ENCODE measurements at places on chromosomes 13 and 19.
A peak's percentile ranks its signal among the peaks of the same experiment; 100 is the strongest.

- no peak for DNase-seq
Observed at GRCh38 chr13:112324116-112324515, 52.0 kb upstream of the SPACA7 start.

DNA sequence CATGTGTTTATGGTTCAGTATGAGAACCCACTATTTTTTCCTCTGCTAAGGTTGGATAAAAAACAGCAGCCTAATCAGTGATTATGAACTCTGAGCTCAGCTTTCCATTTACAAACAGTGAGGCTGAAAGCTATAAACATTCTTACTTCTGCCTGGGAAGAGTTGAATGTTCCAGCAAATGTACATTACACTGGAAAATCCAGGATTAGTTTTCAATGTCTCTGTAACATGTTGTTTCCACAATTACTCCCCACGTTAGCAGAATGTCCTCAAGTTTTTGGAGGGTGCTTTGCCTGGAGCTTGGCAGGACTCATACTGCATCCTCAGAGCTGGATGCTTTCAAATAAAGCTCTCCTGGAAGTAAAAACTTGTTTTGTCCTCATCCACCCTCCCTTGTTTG lies 150.4 kb downstream of the POSTN start:
- DNase-seq = no peak

DNA sequence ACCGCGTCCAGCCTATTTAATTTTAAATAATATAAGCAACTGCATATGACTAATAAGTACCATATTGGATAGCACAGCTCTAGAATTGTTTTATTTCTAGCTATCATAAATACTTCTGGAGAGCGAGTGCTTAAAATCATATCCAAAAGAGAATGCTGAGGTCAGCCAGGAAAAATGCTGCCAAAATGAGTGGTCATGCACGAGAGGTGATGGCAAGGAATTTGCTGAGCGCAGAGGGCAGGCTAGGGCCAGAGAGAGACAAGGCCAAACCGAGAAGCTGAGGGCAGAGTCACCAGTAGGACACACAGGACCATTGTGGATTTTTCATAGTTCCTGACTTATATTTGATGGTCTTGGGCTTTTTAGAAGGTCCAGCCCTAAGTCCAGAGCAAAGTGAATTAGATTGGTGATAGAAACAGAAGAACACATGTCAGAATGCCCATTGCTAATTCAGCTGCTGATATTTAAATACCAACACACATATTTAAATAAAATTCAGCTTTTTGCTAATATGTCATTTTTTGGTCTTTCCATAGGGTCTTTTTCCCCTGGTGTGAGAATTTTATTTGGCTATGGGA lies 33.6 kb upstream of the UBL3 start:
- DNase-seq = no peak

DNA sequence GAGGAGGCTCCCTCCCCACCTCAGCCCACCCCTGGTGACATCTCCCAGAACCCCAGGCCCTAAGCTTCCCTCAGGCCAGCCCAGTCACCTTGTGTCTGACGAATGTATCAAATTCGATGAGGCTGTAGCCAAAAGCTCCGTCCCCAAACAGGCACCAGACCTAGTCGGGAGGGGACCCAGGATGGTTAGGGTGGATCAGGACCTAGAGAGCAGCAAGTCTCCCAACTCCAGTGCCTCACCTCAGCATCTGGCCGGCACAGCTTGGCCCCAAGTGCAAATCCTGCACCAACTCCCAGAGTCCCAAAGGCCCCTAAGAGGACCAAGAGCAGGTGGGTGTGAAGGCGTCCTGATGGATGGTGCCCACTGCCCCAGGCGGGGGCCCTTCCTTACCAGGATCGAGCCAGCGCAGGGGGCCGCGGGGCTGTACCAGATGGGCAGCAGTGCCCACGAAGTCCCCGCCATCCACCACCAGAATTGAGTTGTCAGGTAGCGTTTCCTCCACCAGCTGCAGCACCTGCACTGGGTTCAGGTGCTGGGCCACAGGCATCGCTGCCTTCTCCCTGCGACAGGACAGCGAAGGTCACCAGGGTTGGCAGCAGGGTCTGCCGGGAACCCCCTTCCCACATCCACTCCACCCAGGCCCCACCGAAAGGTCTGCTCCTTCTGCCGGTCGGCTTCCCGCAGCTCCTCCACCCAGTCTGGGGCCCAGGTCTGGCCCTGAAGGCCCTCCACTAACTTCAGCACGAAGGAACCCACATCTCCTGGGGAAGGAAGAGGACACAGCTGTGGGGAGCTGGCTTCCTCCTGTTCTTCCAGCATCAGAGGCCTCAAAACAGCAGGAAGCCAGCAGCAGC lies 8.8 kb downstream of the SYDE1 start:
- no peak for DNase-seq

GRCh38 chr13:51585696-51586095 lies 1.4 kb downstream of the WDFY2 start:
- no peak for DNase-seq

GRCh38 chr13:23060959-23061358 lies 119.8 kb upstream of the SGCG start:
- DNase-seq = no peak

- no peak for DNase-seq
Observed at GRCh38 chr19:30367006-30367405, 5.2 kb upstream of the ZNF536 start.

GRCh38 chr13:50125554-50126262 lies 110.5 kb downstream of the KCNRG start:
- DNase-seq = peak; percentile 49

- no peak for DNase-seq
Observed at GRCh38 chr13:114115796-114116195, 16.6 kb downstream of the RASA3 start.

- no peak for DNase-seq
Observed at GRCh38 chr19:36013280-36014011, 567 bp downstream of the ALKBH6 start.

DNA sequence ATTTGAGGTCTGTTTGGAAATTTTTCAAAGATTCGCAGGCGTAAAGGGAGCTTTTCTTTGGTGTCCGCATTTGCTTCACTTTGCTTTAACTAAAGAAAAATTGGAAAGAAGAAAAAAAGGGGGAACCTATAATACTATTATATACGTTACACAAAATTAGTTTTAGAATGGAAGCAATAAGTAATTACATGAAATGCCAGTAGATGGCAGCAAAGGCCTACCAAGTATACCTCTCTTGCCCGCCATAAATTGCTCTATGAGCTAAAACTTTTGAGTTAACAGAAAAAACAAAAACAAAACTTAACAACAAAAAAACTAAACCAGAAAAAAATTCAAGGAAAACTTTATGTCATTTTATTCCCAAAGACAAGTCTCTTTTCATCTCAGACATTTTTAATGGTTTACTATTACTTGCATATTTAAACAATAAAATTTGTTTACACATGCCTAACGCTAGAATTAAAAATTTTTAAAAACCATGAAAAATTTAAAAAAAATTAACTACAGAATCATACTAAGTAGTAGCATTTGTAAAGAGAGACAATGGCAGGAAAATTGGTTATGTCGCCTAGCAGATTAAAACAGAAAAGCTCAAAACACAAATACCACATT lies 271.4 kb downstream of the NALCN start:
- no peak for DNase-seq

- no peak for DNase-seq
Observed at GRCh38 chr13:83563499-83563898, 318.8 kb downstream of the SLITRK1 start.

GRCh38 chr13:96388598-96388997 lies 298.7 kb downstream of the HS6ST3 start:
- no peak for DNase-seq

- no peak for DNase-seq
Observed at GRCh38 chr13:93984876-93985275, 494.6 kb downstream of the DCT start.

- no peak for DNase-seq
Observed at GRCh38 chr19:17148130-17148529, 67.0 kb upstream of the USE1 start.

GRCh38 chr19:51127755-51128154 lies 3.0 kb downstream of the SIGLEC9 start:
- no peak for DNase-seq

- no peak for DNase-seq
Observed at GRCh38 chr13:32317716-32318465, 2.6 kb downstream of the BRCA2 start.

DNA sequence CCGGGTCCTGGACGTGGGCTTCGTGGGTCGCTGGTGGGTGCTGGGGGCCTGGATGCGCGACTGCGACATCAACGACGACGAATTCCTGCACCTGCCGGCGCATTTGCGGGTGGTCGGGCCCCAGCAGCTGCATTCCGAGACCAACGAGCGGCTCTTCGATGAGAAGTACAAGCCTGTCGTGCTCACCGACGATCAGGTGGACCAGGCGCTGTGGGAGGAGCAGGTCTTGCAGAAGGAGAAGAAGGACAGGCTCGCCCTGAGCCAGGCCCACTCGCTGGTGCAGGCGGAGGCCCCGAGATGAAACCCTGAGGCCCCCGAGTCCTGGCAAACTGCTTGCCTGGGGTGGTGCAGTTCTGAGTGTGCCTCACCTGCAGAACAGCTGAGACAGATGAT lies 787 bp downstream of the TIMM29 start:
- DNase-seq = no peak

DNA sequence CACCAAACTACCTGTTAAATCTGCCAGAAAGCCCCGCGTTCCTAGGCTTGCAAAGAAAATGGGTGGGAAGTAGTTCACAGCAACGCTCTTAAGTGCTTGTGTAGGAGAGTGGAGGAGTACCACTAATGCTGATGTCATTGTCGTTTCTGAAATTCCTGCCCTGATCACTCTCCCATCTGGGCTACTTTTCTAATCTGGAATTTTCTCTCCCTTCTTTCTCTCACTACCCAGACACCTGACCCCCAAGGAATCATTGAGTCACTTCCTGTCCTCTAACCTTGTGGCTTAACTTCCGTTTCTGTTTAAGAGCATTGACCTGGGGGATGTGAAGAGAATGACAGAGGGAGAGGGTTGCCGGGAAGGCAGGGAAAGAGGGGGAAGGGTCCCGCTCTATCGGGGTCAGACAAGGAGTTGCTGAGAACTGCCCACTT lies 98.7 kb downstream of the STARD13 start:
- DNase-seq = no peak

- DNase-seq = no peak
Observed at GRCh38 chr13:113945857-113946408, 27.9 kb downstream of the C13orf46 start.

DNA sequence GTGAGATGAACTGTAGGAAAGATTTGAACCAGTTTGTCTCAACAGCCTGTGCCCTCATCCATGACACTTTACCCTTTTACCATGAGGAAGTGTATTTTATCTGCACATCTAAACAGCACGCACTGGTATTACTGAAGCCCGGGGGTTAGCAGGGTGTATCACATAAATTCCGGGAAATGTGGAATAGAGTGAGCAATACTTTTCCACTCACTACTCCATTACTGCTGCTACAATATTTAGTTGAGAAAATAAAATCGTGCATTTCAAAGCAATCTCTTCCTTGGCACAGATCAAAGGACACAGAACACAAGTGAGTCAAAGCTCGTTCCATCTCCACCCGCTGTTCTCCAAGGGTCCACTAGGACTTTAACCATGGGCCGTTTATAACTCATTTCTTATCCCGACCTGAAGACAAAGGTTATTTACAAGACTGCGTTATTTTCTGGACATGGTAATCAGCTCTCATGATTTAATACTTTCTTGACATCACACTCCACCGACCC lies 35.2 kb downstream of the STK24 start:
- no peak for DNase-seq

GRCh38 chr19:2423071-2423914 lies 4.1 kb downstream of the TIMM13 start:
- DNase-seq = no peak

DNA sequence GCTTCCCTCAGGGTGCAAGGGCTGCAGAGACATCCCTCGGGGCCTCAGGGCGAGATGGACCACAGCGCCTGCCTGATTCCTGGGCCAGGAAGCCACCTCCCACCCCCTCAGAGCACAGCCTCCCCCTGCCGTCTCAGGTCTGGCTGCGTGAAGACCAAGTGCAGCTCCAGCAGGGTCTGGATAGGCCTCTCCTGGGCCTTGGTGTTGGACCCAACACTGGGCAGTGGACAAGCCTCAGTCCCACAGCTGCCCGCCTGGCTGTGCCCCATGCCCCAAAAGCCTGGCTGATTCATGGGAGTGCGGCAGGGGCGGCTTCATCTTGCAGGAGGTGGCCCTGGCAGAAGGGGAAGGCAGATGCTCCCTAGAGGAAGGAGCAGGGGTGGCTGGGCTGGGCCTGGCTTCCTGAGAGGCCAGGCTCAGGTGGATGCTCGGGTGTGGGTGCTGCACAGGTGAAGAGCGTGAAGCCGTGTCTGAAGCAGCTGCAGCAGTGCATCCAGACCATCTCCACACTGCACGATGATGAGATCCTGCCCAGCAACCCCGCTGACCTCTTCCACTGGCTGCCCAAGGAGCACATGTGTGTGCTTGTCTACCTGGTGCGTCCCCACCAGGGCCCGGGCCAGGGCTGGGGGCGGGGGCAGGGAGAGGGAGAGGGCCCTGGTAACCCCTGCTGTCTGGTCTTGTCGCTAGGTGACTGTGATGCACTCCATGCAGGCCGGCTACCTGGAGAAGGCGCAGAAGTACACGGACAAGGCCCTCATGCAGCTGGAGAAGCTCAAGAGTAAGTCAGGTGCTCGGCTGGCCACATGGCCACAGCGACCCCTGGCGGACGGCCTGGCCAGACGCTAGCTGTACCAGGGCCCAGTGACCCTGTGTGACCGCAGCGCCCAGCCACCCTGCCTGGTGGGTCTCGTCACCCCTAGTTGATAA lies 21.7 kb downstream of the MAU2 start:
- DNase-seq = no peak

- DNase-seq = no peak
Observed at GRCh38 chr13:23288995-23289394, 108.2 kb downstream of the SGCG start.

DNA sequence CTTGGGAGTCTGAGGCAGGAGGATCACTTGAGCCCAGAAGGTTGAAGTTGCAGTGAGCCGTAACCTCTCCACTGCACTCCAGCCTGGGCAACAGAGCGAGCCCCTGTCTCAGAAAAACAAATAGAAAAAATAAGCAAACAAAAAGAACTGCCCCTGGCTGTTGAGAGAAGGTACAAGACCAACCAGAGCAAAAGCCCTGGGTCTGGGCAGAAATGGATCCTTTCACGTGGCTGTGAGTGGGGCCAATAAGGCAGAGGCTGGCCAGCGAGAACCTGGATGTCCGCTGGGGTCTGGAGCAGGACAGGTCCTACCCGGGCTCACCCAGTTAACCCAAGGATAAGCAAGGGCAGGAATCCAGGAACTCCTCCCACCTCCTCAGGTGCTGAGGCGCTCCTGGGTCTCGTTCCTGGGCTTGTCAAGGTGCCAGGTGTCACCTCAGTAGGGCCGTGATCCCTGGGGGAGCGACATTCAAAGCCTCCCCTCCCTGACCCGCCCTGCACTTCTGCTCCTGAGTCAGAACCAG lies 4.7 kb upstream of the SLC5A5 start:
- no peak for DNase-seq

- no peak for DNase-seq
Observed at GRCh38 chr19:45763691-45764294, 5.3 kb downstream of the SIX5 start.

All from GM06990 (cell line).